Activated T-cell treated with anti-CD3 and anti-CD28 coated beads, Interleukin-2, amount 50 U/mL, for 4 hours (primary cell): ENCODE measurements at places on chromosomes 4 and X. TPM values are rescaled to one million over a fixed set of nuclear protein-coding genes. Genes with fewer than 3 reads are reported as not detected.

TLR1 gene
- total RNA-seq: 1.1 TPM

OPRPN gene
- total RNA-seq: not detected

SLITRK4 gene
- total RNA-seq: not detected

TNIP3 gene
- 7.4 TPM for total RNA-seq

RHOH gene
- total RNA-seq: 170 TPM

NUDT9 gene
- total RNA-seq: 16.6 TPM

POU3F4 gene
- not detected for total RNA-seq

GAGE1 gene
- total RNA-seq: not detected

CD38 gene
- total RNA-seq: 23.5 TPM

FAM241A gene
- 13.8 TPM for total RNA-seq

PNMA5 gene
- not detected for total RNA-seq

SPANXN3 gene
- not detected for total RNA-seq

EXOC1 gene
- total RNA-seq: 15.9 TPM

WDFY3 gene
- 0.30 TPM for total RNA-seq

RAB9B gene
- total RNA-seq: 0.28 TPM

PCDH7 gene
- not detected for total RNA-seq

RBM46 gene
- not detected for total RNA-seq

OPN1MW3 gene
- not detected for total RNA-seq

VCX3B gene
- total RNA-seq: not detected

PAGE4 gene
- total RNA-seq: not detected

ADGRL3 gene
- total RNA-seq: not detected

ARR3 gene
- total RNA-seq: not detected

LNX1 gene
- not detected for total RNA-seq

ARMCX4 gene
- total RNA-seq: 3.6 TPM

LRCH2 gene
- total RNA-seq: not detected

RIBC1 gene
- total RNA-seq: 1.0 TPM

RASSF6 gene
- not detected for total RNA-seq

TRIML2 gene
- not detected for total RNA-seq

FUNDC2 gene
- 116 TPM for total RNA-seq

SMIM31 gene
- not detected for total RNA-seq

CNGA1 gene
- 0.32 TPM for total RNA-seq

SYTL4 gene
- 0.08 TPM for total RNA-seq

SLC38A5 gene
- total RNA-seq: 282 TPM

TKTL2 gene
- not detected for total RNA-seq

PCDH19 gene
- total RNA-seq: not detected

LRP2BP gene
- 0.21 TPM for total RNA-seq

SLC25A43 gene
- 3.9 TPM for total RNA-seq

GRPR gene
- total RNA-seq: not detected

H2BW2 gene
- total RNA-seq: not detected

TMEM131L gene
- 41.7 TPM for total RNA-seq

UGT2B7 gene
- total RNA-seq: not detected

ERVMER34-1 gene
- not detected for total RNA-seq

GATA1 gene
- 0.40 TPM for total RNA-seq

CLTRN gene
- total RNA-seq: not detected

NOX1 gene
- total RNA-seq: not detected

PTPN13 gene
- total RNA-seq: 0.89 TPM

IQCM gene
- not detected for total RNA-seq

AMER1 gene
- 3.8 TPM for total RNA-seq

LRIT3 gene
- total RNA-seq: 0.11 TPM

GABRE gene
- total RNA-seq: 0.08 TPM

UGT8 gene
- 0.37 TPM for total RNA-seq

ATOH1 gene
- not detected for total RNA-seq

FGFBP1 gene
- not detected for total RNA-seq

IL3RA gene
- 0.76 TPM for total RNA-seq

TNIP2 gene
- total RNA-seq: 95.4 TPM

SLC4A4 gene
- 0.30 TPM for total RNA-seq

AVPR2 gene
- total RNA-seq: not detected

SPANXB1 gene
- total RNA-seq: not detected

SPOCK3 gene
- total RNA-seq: not detected

GSX2 gene
- total RNA-seq: not detected
